ENCODE measurements at places on chromosomes 5 and 9.

DNA sequence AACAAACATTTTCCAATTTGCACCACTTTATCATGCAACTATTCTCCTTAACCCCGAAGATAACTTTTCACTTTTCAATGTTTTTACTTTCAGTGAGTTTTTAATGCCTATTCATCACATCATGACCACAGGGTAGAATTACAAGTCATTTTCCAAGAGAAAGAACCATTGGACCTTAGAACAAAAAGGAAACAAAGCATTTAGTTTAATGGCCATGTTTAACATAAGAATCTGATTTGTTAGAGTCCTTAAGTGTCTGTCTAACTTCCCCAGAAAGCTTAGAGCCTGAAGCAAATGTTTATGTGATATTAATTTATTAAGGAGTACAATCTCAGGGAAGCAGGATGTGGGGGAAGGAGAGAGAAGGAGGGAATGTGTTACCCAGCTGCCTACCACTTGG lies 325.8 kb upstream of the RIOK2 start:
- DNase-seq: no peak

GRCh38 chr9:101585740-101586139 lies 9.0 kb downstream of the PPP3R2 start:
- DNase-seq: no peak

DNA sequence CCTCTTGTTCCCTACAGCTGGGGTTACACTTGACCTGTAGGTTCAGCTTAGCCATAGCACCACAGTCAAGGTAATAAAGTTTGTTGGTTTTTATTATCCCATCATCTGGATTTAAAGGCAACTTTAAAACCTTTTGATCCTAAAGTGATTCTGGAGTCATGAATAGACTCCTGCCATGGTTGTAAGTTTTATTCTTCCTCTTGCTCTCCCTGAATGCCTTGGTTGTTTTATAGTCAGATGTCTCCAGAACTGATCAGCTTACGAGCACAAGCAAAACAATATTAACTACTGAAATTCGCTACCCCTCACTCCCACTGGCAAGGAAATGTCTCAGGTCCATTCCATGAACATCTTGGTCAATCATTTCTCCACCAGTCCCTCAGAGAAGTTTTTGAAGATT lies 1328.6 kb downstream of the PTPRD start:
- DNase-seq: no peak

- no peak for DNase-seq
Measured at GRCh38 chr5:149632311-149633251, 51.3 kb downstream of the ARHGEF37 start.

DNA sequence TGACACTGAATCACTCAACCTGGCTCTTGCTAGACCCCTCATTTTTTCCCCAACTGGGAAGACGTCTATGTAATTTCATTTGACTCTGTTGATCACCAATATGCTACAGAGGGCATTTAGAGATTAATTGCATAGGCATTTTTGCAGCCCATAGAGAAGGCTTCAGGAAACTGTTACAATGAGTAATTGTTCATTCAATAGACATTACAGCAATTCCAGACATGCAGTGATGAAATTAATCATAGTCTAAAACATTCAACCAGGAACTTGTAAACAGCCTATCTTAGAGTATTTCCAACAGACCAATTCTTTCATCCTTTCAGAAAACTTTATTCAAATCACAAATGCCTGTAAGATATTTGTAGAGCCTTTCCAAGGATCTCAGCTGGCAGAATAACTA lies 122.3 kb downstream of the MARCHF11 start:
- DNase-seq: no peak

DNA sequence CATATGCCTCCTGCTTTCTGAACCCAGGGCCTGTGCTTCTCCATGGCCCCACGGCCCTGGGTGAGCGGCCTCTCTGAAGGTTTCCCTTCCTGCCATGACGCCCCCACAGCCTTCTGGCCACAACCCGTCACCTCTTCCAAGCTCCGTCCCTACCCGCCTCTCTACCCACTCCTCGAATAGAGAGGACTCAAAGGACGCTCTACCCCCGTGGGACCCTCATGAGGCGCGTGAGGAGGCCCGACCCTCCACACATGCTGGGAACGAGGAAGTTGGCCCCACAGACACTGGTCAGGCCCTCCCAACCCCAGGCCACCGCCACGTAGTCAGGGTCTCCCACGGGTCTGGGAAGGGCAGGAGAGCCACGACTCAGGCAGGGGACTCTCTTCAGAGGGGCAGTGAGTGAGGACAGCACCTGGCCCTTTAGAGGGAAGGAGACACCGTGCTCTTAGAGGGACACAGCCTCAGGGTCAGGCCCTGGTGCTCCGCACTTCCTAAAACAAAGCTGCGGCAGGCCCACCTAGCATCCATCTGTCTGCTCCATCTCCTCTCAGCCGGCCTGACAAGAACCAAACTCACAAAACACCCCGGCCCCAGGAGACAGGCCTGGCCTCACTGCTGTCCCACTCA lies 5.3 kb downstream of the BRD3 start:
- no peak for DNase-seq

DNA sequence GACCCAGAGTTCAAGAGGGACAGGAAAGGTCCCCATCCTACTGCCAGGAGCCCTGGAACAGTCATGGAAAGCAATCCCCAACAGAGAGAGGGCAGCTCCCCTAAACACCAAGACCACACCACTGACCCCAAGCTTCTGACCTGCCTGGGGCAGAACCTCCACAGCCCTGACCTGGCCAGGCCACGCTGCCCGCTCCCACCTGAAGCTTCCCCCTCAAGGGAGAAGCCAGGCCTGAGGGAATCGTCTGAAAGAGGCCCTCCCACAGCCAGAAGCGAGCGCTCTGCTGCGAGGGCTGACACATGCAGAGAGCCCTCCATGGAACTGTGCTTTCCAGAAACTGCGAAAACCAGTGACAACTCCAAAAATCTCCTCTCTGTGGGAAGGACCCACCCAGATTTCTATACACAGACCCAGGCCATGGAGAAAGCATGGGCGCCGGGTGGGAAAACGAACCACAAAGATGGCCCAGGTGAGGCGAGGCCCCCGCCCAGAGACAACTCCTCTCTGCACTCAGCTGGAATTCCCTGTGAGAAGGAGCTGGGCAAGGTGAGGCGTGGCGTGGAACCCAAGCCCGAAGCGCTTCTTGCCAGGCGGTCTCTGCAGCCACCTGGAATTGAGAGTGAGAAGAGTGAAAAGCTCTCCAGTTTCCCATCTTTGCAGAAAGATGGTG lies 31.6 kb downstream of the CD180 start:
- DNase-seq: no peak

DNA sequence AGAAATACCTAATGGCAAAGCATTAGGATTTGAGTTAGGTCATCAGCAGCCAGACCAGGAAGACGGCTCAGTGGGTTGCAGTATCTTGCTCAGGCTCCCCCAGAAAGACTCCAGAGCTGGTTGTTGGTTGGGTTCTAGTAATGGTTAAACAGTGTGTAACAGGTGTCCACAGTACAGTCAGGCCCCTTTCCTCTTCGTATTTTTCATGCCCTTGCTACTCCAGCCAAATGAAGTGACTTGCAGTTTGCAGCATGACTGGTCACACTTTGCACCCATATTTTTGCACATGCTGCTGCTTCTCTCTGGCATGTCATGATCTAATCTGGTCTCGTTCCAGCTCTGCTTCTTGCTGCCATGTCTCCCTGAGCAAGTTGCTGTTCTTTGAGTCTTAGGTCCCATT lies 60.6 kb upstream of the TRPC7 start:
- DNase-seq: no peak

DNA sequence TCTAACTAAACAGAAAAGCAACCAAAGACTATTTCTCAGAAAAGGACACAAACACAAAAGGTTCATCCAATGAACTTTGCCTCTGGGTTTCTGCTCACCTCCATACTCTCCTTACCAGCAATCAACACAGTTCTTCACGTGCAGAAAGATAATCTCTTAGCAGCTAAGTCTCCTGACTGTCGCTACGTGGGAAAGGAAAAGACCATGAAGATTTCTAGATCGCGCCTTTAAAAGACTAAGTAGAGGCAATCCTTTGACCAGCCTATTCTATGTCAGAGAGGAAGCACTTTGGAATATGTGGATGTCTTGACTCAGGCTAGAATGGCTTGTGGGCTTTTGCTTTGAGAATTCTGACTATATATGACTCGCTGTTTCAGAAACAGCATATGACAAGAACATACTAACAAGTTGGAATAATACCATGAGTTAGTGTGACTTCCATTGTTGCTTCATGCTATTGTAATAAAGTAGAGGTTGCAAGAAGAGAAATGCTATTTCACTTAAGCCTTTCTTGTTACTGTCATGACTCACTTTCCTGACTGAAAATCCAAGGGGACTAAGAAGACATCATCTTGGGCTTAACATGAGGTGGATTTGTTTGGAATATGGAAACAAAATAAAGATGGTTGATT lies 339.5 kb upstream of the RFX3 start:
- DNase-seq: no peak

GRCh38 chr5:62127098-62127736 lies 178.8 kb upstream of the KIF2A start:
- DNase-seq: no peak

Measured in DMS79 treated with DMSO at 0.1 percent for 48 hours (cell line).